Cortex of kidney (tissue), 1 donor: ENCODE measurements at places on chromosomes 3 and 15.

- DNase-seq: no peak
Measured at GRCh38 chr3:141807277-141808033, 44.2 kb downstream of the GRK7 start.

DNA sequence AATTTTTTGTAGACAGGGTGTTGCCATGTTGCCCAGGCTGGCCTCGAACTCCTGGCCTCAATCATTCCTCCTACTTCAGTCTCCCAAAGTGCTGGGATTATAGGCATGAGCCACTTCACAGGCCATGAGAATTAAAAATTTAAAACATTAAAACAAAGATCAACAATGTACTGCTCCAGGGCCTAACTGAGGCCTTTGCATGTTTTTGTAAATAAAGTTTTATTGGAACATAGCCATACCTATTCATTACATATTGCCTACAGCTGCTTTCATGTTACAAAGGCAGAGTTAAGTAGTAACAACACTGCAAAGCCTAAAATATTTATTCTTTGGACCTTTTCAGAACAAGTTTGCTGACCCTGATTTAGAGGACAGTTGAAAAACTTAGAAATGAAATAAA is 9.6 kb downstream of the VPS39 start:
- no peak for DNase-seq

- no peak for DNase-seq
Measured at GRCh38 chr3:48634661-48635221, 520 bp downstream of the SLC26A6 start.

DNA sequence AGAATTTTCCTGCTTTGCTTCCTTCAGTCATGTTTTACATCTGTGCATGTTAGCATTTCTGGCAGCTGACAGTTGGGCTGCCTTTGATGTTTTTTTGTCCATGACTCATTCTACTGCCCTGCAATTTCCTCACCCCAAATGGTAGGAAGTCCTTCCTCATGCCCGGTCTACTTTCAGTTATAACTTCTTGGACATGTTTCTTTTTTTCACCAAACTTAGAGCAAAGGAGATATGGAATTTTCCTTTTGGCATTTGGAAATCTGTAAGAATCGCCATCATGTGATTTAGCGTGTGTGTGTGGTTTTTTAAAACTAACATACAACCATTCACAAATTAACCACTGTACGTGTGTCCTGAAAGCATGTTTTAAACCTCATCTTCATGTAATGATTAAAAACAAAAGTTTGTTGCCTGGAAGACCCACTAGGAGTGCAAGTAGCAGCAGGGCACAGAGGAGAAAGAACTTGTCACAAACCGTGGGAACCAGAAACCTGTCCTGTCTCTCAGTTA is 430.7 kb upstream of the CFAP20DC start:
- DNase-seq: no peak

- DNase-seq: no peak
Measured at GRCh38 chr15:81828135-81828534, 217.7 kb downstream of the MEX3B start.

- no peak for DNase-seq
Measured at GRCh38 chr15:89021224-89021623, 67.0 kb upstream of the ABHD2 start.

DNA sequence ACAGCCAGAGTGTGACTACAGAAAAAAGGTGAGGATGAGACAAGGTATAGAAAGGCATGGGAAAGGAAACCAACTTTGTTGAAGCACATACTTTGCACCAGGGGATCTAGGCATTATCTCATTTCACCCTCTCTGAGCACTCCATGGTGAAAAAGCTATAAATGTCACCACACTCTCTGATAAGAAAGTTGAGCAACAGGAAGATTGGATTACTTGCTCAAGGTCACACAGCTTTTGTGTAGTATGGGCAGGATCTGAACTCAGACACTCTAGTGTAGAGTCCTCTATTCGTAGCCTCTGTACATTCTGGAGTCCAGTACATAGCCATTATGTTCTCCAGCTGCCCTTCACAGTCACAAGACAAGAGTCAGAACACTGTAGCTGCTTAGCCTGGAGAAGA is 163.4 kb upstream of the SEMA6D start:
- no peak for DNase-seq

DNA sequence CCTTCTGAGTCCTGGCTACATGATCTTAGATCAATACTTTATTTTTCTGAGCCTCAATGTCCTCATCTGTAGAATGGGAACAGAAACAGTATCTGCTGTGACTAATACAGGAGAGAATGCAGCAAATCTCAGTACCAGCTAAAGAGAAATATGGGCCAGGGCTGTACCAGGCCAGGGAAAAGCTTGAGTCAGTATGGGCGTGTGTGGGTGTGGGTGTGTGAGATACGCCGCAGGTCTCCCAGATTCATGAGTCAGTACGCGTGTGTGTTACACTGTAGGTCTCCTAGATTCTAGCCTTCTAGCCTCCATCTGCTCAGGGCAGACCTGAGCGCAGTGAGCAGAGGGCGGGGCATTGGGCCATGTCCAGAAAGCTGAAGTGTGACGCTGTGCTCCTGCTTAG is 15.2 kb downstream of the GNAI2 start:
- DNase-seq: no peak

GRCh38 chr3:138933068-138933668 is 13.8 kb downstream of the FOXL2 start:
- no peak for DNase-seq

- DNase-seq: no peak
Measured at GRCh38 chr15:92617549-92618520, 37.7 kb downstream of the FAM174B start.

GRCh38 chr15:32020156-32020555 is 10.2 kb upstream of the CHRNA7 start:
- DNase-seq: no peak

GRCh38 chr3:36212251-36212650 is 168.1 kb upstream of the STAC start:
- no peak for DNase-seq

DNA sequence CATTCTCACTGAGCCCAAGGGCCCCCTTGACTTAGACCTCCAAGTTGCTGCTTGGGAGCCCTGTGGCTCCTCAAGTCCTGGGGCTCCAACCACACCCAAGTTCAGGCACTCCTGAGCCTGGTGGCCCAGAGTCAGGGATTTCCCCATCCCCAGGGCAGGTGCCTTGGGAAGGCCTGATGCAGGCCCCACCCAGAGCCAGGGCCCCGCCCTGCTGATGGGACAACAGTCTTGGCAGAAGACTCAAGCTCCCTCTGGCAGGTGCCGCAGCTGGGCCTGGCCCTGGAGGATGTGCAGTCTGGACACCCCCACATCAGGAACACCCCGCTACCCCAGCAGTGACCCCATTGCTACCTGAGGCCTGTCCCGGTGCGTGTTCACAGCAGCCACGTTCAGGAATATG is 17.7 kb upstream of the SHISA5 start:
- DNase-seq: no peak

GRCh38 chr15:65212097-65212496 is 824 bp upstream of the CILP start:
- no peak for DNase-seq

- no peak for DNase-seq
Measured at GRCh38 chr3:100164743-100165142, 50.4 kb upstream of the FILIP1L start.
